ENCODE measurements at places on chromosomes 11 and 22.

- no peak for DNase-seq
Measured at GRCh38 chr11:44072757-44073658, 6.9 kb downstream of the ACCS start.

DNA sequence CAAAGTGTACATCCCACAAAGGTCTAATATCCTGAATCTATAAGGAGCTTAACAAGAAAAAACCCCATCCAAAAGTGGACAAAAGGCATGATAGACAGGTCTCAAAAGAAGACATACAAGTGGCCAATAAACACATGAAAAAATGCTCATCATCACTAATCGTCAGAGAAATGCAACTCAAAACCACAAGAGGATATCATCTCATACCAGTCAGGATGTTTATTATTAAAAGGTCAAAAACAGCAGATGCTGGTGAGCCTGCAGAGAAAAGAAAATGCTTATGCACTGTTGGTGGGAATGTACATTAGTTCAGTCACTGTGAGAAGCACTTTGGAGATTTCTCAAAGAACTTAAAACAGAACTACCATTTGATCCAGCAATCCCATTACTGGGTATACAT, 12.7 kb downstream of the LGALS12 start:
- DNase-seq, result no peak

DNA sequence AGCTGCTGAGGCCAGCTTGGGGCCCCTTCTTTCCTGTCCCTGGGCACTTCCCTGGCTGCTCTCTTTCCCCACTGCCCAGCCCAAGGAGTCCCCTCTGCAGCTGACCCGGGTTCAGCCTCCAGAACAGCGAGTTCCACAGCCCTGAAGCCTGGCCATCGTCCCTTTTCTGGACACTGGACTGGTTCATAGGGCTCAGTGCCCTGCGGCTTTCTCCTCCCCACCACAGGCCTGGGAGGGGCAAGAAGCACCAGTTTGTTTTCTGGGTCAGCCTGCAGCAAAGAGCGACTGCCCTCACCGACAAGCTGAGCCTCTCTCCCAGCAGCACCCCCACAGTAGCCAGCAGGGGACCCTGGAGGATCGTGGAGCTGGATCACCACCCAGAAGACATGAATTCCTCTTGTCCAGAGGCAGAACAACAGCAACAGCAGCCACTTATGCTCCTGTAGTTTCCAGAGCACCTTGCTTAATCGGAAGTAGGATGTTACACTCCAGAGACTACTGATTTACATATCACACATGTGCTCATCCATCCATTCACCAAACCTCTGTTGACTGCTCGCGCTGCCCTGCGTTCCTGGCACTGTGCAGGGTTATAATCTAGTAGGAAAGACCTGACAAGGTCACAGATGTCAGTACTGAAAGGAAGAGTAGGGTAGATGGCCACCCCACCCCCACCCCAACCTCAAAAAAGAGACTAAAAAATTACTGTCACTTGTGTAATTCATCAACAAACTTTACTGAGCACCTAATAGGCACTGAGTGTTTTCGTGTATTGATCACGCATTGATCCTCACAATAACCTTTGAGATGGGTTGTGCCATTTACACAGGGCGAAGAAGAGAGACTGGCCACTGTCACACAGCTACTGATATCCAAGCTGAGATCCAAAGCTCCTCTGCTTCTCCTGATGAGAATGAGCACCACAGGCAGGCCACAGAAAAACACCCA, 13.0 kb upstream of the CXCR5 start:
- DNase-seq, result no peak

DNA sequence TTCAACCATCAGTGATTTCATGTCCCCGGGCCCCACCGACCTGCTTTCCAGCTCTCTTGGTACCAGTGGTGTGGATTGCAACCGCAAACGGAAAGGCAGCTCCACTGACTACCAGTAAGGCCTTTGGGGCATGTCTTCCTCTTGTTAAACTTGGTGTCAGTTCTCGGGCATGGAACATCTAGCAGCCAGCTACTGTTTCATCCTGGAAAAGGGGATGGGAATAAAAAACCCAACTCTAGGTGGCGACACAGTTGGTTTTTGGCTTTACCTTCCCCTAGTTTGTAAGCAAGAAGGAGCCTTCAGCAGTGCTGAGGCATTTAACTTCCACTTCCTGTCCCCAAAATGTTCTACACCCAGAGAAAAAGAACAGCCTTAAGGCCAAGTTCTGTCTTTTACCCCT, 76.7 kb downstream of the BMAL1 start:
- DNase-seq, result peak; percentile 32

- DNase-seq, result no peak
Measured at GRCh38 chr22:49613511-49614270, 214.0 kb downstream of the BRD1 start.

GRCh38 chr11:68990995-68991780, 10.4 kb upstream of the MRGPRD start:
- no peak for DNase-seq

- DNase-seq, result no peak
Measured at GRCh38 chr22:32606181-32606580, 131.6 kb downstream of the FBXO7 start.

DNA sequence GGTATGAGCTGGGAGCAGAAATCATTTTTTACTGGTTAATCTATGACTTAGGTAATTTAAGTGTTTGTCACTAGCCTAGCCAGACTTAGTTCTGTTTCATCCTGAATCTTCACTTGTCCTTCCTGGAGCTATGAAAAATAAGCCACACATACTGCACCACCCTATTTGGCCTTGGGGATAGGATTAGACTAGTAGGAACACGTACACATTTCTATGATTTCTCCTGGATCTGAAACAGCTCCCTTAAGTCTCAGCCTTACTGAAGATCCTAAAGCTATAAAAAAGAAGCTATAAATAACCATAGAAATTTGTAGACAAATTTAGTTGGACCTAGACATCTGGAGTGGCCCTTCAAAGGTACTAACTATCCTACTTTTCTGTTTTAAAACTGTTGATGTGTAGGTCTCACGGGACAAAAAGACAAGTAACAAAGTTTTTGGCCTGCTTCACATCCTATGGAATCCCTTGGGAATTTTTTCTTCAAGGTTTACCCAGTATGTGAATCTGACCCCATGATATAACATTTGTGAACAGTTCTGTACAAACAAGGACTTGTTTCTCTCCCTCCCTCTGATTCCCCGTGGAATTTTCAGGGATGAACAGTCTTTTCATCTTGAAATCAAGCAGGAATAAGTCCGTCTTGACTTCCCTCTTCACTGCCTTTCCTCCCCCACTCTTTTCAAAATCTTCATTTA, 275.0 kb downstream of the FAM76B start:
- no peak for DNase-seq

- DNase-seq, result no peak
Measured at GRCh38 chr22:35102663-35103062, 36.7 kb downstream of the ISX start.

- DNase-seq, result no peak
Measured at GRCh38 chr11:74444173-74444826, 23.0 kb downstream of the KCNE3 start.

DNA sequence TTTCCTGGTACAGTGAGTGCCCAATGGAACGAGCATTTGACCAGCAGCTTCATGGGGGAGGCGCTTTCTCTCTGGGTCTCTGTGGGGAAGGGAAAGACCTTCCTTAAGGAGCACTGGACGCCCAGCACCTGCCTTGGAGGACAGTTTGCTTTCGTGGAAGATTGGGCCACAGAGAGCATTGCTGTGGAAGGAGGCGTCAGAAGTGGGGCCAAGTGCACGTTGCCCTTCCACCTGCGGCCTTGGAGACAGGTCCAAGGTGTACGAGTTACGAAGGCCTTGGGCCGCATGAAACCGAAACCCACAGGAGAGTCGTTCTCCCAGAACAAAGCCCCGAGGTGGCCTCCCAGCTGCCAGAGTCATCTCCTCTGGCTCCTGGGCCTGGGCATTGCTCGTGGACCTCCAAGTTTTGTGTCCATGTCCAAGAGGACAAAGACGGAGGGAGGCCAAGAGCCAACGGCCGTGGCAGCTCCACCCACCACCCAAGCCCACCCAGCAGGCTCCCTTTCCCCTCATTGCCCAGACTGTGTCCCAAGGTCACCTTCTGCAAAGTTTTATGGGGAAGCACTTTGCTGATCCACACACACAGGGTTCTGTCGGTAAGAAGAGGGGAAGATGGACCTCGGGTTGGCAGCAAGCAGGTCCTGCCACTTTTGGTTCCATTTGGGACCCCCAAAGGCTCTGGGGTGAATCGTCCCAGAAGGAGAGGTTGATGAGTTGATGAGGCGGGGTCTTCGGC, 5.8 kb upstream of the NLRP6 start:
- DNase-seq, result no peak

DNA sequence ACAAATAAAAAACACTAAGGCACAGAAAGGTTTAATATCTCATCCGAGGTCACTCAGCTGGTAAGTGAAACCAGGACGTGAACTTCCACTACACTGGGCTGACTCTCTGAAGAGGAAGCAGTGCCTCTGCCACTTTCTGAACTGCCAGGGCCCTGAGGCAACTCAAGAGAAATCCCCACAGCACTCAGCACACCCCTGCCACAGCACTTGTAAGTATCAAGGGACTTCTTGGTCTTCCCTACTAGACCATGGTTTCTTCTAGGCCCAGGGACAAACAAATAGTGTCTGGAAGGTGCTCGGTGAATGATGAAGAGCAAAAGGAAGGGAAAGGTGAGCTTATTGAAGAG, 49.7 kb downstream of the RPL27A start:
- DNase-seq, result no peak

- DNase-seq, result no peak
Measured at GRCh38 chr11:79374727-79375126, 66.1 kb downstream of the TENM4 start.

DNA sequence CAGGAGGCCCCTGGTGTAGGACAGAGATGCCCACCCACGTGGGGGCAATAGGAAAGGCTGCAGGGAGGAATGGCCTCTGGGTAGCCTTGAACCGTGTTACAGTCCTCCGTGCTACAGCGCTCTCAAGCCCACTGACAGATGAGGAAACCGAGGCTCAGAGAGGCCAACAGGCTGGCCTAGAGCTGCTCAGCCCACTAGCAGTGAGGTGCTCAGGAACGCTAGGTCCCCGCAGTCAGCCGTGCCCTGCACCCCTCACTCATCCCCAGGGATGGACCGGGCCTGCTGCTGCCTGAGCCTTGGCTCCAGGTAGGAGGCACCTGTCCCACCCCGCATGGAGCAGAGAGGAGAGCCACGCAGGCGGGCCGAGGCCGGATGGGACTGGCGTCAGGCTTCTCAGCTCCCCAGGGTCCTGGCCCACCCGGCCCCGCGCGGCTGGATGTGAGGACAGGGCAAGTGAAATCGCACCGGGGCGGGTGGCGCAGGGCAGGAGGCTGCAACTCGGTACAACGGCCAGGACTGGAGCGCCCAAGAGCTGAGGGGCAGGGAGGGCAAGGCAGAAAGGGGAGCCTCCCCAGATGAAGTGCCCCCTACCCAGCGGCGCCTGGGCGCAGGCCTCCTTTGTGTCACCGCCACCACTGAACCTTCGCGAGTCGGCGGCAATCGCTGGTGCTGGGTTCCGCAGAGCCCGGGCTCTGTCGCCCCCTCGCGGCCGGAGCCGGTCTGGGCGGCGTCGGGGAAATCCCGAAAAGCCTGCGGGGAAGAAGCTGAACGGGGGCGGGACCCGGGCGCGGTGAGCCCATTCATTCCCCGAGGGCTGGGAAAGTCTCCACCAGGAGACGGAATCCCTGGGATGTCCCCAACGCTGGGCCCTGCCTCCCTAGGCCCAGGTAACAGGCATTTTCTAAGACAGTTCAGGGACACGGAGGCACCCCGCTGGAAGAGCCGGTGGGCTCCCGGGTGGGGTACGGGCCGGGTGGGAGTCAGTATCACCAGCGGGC, 8.4 kb upstream of the SLC2A11 start:
- peak; percentile 26 for DNase-seq

- DNase-seq, result no peak
Measured at GRCh38 chr11:8914661-8915018, 3.7 kb downstream of the AKIP1 start.

GRCh38 chr11:118872403-118872821, 11.3 kb upstream of the CXCR5 start:
- DNase-seq, result no peak

DNA sequence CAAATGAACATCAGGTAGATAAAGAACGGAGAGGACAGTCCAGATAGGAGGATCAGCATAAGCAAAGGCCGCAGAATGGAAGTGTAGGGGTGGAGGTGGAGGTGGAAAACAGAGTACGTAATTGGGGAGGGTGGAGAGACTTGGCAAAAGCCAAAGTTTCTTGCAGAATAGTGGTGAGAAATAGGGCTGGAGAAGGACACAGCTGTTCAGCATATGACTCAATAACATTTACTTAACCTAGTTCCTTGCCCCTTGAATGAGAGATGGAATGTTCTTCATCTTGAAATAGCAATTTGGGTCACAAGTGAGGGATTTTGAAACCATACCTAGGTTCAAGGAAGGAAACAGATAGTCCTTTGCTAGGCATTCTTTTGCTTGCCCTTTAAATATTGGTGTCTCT, 235.9 kb upstream of the ARHGAP20 start:
- DNase-seq, result no peak

DNA sequence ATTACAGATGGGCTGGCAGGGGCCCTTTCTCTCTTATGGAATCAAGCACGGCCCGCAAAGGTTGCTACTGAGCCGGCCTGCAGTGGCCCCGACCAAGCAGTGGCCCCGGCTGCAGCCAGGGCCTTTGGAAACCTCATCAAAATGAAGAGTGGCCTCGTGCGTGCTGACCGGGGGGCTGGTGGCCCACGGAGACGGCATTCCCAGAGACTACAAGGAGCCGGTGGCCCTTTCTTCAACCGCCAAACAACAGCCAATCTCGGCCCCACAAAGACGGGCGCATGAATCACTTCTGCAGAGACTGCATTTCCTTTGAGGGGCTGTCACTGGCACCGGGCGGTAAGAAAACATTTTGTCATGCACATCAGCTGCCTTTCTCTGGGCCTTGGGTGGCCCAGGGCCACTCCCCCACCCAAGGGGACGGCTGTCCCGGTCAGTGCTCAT, 43.1 kb upstream of the FGF3 start:
- DNase-seq, result no peak

DNA sequence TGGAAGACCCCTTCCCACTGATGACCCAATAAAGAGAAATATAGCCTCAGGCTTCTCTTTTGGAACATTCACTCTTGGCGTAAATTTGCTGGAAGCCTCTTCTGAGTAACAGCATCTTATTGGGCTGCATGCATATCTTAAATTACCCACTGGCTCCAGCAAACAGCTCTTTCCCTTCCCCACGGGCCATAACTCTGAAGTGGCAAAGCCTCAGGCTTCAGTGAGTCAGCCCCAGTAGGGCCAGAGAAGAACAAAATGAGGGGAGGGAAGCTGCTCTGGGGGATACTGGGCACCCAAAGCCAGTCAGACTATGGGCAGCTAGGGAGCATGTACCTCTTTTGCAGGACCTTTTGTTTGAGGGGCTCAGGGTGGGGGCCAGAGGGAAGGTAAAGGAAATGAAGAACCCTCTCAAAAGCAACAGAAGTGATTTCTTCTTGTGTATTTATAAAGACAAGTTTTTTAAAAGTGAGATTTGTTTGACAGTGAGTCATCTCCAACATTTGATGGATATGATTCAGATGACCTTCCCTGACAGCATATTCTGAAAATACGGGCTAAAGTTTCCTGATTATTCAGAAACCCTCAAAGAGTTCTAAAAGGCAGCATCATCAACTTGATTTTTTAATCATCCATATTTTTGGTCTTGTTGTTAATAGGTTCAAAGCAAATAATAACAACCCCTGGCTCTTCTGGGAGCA, 203.4 kb downstream of the KIF18A start:
- DNase-seq, result no peak

GRCh38 chr22:23452231-23453010, 127.7 kb downstream of the IGLL1 start:
- DNase-seq, result no peak

All from AML-193 (cell line).